ENCODE measurements at places on chromosomes 1 and 21. TPM values are rescaled to one million over a fixed set of nuclear protein-coding genes. Genes with fewer than 3 reads are reported as not detected.

LRRC3 gene
- 1.6 TPM for total RNA-seq

DNTTIP2 gene
- total RNA-seq, result 53.9 TPM

MAP10 gene
- 7.3 TPM for total RNA-seq

CRABP2 gene
- total RNA-seq, result 66.6 TPM

PFKFB2 gene
- total RNA-seq, result 3.2 TPM

DNA sequence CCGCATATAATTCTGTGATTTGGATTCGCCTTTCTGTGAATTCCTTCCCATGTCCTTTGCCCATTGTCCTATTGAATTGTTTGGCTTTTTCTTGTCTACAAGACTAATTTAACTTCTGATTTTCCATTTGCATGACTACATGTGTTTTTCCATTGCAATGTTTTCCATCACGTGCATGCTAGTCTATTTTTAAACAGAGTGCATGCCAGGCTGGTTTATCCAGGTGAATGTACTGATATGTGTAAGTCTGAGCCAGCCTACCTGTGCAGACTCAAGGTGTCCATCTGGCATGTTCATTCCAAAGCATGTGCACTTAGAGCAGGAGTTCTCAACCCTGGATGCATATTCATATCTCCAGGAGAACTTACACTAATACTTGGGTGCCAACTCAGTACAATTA is 59.7 kb downstream of the INAVA start:
- DNase-seq, result no peak

GRCh38 chr1:44625348-44625747 is 48.9 kb downstream of the TMEM53 start:
- no peak for DNase-seq

- DNase-seq, result no peak
Measured at GRCh38 chr21:28227881-28228635, 764.6 kb downstream of the LTN1 start.

- no peak for DNase-seq
Measured at GRCh38 chr1:26858160-26858559, 4.8 kb upstream of the SFN start.

GRCh38 chr1:213227458-213227857 is 176.4 kb downstream of the RPS6KC1 start:
- no peak for DNase-seq

Data from RPMI7951 (cell line).